ENCODE measurements at places on chromosomes 3 and 15.

DNA sequence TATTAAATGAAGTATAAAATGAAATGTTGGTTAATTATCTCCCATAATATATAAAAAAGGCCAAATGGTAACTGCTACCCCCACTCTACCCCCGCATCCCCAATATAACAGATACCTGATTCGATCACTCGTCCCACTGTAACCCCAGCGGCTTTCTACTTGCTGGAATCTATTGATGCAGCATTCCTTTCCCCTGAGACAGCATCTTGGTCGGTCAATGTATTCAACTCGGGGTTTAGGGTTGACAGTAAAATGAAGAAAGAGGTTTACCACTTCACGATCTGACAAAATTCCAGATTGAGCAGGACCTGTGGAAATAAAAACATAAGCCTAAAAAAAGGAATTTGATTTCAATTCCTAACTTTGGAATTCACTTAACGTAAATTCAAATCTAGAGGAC is 18.6 kb upstream of the C15orf40 start:
- no peak for DNase-seq

DNA sequence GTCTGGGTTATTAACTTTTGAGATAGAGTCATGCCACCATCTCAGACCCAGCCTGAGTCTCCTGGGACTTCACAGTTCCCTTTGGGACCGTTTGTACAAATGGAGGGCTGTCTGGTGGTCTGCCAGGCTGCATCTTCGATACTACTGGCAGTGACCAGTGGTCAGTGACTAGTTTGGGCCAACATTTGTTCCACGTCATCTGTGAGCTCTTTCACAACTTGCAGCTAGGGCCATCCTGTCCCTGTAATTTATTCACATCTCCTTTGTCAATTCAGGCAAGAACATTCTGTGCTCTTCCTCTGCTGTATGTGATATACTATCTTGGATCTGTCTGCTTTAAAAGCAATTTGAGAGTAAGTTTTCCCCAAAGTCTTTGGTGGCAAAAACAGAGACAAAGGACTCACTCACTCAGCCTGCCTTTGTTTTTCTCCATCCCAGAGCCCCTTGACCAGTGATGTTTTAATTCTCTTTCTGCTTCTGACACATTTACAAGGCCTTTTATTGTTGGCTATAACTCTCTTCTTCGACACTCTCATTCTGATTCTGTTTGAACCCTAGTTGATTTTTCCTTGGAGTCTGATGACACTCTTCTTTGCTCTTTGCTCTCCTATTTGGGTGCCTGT is 353.4 kb downstream of the EPHB1 start:
- no peak for DNase-seq

DNA sequence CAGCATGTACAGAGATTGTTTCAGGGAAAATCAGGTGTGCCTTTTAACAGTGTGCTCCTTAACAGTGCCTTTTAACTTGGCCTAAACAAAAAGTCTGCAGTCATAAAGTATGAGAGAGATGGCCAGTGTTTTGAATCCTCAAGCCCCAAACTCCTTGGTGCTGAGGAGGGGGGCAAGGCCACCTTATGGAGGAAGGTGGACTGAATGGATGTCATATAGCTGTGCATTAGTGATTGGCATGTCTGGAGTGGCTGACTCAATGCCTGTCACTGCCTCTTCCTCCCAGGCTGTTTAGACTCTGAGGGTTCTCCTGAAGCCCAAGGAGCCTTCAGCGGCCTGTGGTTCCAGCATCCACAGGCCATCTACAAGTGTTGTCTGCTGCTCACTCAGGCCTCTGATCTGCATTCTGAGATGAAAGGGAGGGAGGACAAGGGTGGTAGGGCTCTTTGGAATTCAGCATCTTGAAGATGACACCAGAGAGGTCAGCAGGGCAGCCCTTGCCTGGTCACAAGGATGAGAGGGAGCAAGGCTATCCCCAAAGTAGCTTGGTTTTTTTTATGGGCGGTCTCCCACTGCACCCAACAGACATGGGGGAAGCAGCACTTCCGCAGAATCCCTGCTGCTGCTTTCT is 1.5 kb downstream of the FOXL2NB start:
- DNase-seq: no peak

DNA sequence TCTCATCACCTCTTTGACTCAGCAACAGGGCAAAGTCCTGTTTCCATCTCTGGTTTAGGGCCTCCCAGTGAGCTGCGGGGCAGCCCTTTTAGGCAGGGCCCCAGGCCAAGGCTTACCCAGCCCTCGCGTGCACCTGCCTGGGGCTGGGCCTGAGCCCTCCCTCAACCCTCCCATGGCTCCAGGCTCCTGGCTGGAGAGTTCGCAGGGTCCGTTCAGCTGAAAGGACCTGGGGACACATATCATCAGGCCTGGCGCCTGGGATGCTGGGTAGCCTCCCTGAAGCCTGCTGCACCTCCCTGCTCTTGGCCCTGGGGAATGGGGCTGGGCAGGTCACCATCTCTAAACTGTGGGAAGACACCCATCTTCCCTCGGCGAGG is 29.7 kb downstream of the HDAC11 start:
- no peak for DNase-seq
